ENCODE measurements at places on chromosomes 11 and 22.

DNA sequence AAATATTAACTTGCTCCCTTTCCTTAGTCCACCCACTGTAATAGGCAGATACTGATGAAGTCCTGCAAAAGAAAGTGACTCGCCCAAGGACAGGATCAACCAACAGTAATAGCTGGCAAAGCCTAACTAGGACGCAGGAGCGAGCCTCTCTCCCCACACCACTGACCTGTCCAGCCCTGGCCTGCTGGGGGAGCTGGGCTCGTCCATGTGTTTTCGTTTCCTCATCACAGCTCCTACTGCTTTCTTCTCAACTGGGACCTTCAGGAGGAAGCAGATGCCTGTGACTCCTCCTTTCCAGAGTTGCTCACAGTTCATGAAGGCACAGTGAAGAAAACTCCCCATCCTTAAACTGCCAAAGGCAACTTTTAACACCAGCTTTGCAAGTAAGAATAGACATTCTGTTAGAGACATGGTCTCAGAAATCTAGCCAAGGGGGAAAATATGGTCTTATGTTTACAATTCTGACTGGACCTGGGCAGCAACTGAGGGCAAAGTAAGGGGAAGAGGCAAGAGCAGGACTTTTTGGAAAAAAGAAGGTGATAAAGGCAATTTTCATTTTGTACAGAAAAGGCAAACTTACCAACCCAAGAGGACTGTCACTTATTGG, 11.6 kb upstream of the GPHA2 start:
- no peak for DNase-seq

- DNase-seq = no peak
Measured at GRCh38 chr11:132683602-132684001, 848.7 kb downstream of the OPCML start.

DNA sequence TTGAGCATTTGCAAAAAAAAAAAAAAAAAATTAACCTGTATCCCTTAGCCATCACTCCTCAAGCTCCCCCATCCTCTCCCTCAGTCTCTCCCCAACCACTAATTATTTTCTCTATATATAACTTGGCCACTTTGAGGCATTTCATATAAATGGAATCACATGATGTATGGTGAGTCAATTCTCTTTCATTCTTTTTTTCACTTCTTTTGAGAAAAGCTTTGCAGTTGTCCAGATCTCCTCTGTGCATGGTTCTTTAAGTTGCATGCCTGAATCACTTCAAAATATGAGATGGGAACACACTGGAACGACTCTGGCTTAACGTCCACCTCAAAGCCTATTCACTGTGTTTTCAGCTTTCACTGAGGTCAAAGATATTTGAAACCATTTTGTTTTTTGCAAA, 40.7 kb downstream of the SHANK2 start:
- DNase-seq = no peak

DNA sequence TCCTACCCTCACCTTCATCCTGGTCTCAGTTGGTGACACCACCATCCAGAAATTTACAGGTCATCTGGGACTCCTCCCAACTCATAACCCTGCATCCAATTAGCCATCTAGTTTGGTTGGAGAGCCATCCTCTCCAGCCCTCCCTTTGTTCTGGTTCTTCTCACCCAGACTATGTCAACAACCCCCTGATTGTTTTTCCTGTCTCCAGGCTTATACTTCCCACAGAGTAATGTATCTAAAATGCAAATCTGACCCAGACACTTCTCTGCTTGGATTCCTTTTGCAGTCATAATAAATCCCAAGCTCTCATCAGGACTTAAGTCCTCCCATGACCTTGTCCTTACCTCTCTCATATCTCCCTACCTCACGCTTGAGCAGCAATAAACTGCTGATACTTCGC, 3.0 kb downstream of the TTC12 start:
- DNase-seq = no peak

DNA sequence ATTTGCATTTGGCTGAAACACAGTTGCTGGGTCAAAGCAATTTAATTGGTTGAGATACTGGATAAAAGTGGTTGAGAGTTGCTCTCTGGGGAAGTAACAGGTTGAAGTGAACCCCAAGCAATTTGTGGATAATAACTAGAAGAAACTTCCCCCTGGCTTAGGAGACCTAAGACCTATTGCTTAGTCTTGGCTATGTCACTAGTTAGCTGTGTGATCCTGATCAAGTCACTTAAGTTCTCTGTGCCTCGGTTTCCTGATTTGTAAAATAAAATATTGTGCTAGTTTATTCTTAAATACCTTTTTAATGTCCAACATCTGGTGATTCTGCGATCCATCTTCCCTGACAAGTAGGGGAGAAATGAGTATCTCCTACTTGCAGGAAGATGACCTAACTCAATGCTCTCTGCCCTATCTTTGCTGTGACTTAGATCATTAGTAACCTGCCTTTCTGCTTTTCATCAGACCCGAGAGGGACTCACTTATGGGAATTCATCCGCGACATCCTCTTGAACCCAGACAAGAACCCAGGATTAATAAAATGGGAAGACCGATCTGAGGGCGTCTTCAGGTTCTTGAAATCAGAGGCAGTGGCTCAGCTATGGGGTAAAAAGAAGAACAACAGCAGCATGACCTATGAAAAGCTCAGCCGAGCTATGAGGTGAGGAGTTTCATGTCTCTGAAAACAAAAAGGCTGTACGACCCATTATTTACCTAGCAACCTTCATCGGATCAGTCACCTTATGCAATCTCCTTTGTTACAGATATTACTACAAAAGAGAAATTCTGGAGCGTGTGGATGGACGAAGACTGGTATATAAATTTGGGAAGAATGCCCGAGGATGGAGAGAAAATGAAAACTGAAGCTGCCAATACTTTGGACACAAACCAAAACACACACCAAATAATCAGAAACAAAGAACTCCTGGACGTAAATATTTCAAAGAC, 37.5 kb downstream of the EHF start:
- no peak for DNase-seq

- DNase-seq = no peak
Measured at GRCh38 chr11:34305193-34305592, 52.6 kb downstream of the ABTB2 start.

GRCh38 chr11:114134870-114135269, 75.4 kb downstream of the ZBTB16 start:
- no peak for DNase-seq

DNA sequence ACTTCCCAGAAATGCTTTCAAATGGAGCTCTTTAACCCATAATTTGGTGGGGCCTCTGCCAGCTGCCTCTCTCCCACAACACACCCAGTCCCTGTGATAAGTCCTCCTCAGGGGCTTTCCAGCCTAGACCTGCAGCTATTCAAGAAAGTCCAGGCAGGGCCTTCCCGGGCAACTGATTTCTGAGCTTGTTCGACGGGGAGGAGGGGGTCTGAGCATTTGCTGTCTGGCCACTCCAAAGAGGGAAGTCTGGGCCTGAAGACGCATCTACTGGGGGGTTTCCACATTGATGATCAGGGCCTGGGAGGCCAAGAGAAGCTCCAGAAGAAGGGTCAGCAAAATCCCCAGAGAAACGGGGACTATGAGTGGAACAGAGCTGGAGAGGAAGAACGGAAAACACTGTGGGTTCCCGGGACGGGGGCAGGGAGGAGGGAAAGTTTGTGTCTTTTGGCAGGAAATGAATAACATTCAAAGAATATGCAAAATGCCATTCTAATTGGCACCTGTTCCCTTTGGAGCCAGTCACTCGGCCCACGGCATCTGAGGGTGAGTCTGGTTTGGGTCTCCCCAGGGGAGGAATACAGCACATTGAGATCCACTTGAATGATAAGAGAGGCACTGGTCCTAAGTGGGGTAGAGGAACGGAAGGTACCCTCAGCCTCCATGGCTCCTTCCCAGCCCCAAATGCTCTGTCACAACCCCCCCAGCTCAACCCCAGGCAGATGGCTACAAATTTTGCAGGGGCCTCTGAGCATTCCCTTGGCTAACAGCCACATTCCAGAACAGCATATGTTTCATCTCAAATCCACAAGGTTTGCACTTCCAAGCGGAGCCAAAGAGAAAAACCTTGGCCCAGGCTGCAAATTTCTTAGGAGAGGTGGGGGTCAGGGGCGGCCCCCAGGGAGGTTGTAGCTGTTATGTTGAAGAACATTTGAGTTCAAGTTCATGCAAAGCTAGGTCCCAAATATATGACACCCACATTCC, 72.0 kb downstream of the RPUSD4 start:
- DNase-seq = no peak

GRCh38 chr11:10488934-10489691, 34.0 kb downstream of the AMPD3 start:
- DNase-seq = no peak

DNA sequence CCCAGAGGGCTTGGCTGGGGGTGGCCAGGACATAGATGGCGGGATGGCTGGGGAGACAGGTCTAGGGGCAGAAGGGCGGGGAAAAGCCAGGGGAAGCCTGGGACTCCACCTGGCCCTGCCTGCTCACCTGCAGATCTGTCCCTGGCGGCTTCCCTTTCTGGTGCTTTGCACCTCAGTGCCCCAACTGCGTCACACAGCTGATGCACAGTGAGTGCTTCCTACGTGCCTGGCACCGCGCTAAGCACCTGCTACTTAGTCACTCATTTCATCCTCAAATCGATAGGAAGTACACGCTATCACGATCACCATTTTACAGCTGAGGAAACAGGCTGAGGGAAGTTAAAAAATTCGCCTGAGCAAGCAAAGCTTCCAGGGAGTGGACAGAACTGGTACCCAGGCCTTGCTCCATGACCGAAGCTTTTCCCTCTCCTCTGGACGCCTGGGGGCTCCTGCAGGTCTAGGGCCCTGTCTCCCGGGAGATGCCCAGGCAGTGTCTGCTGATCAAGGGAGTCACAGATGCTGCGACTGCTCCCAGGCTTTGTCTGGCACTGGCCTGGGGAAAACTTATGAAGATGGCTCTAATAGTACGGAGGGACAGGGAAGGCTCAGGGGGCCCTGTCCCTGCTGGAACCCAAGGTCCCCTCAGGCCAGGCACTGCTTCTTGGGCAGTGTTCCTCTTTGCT, 63.0 kb upstream of the TTLL12 start:
- DNase-seq = no peak

- DNase-seq = no peak
Measured at GRCh38 chr11:133122256-133122655, 410.0 kb downstream of the OPCML start.

GRCh38 chr11:128236506-128237498, 350.6 kb downstream of the ETS1 start:
- no peak for DNase-seq

DNA sequence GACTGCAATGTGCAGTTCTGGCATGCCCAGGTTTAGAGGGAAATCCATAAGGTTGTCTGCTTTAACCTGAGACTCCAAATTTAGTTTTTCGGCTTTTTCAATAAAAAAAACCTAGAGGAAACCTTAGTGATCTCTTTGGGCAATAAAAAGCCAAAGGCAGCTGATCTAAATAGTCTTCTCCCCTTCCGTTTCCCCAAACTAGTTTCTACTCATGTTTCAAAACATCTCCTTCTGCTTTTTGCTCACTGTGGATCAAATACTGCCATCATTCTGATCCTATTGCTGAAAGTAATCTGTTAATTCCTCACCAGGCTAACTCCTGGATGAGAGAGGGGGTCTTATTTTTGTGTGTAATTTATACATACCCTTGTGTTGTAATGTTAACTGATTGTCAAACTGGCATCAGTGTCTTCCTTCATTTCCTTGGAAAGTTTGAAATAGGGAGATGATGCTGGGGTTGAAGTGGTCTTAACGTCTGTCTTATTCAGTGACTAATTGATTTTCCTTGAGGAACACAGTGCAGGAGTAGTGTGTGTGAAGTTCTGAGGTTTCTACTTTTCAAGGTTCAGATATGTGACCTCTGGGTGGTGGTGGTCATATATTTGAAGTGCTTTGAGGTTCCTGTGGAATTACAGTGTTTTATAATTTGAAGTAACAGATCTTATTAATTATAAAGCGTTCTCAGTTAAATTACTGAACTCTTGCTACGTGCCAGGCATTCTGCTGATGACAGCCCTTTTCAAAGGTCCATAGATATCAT, 55.0 kb downstream of the ARHGAP42 start:
- DNase-seq = no peak

DNA sequence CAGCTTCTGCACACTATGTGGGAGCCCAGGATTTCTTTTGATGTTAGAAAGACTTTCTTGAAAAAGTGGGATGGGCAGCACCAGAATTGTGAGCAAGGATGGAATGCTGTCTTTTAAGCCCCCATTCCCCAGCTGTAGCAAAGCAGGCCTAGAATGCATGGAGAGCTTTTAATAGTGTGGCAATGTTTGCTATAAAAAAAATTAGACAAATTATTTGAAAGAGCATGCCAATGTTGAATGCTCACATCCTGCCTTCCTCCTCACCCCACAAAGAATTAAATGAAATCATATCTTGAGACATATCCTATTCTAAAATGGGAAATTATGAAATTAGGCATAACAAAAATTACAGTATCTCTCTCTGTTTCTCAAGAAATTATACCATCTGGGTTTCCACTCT, 154.7 kb downstream of the C11orf91 start:
- no peak for DNase-seq

- no peak for DNase-seq
Measured at GRCh38 chr11:68146704-68147474, 25.7 kb upstream of the CHKA start.

GRCh38 chr11:90822996-90823395, 600.1 kb upstream of the CHORDC1 start:
- no peak for DNase-seq

DNA sequence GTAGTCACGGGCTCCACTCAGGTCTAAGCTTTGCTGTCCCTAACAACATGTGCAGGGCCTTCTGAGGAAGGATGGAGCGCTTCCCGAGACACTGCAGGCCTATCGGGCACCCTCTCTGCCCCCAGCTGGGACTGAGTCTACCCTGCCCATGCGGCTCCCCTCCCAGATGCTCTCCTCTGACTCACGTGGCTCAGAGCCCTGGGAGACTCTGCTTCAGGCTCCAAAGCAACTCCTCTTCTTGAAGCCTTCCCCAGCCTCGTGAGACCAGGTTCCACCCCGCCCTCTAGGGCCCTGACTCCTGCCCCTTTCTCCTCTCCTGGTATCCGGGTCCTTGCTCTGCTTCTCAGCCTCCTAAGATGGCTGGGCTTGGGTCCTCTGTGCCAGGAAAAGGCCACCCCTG, 28.4 kb upstream of the ARFGAP3 start:
- DNase-seq = no peak

- DNase-seq = no peak
Measured at GRCh38 chr11:90465553-90465952, 242.7 kb upstream of the CHORDC1 start.

DNA sequence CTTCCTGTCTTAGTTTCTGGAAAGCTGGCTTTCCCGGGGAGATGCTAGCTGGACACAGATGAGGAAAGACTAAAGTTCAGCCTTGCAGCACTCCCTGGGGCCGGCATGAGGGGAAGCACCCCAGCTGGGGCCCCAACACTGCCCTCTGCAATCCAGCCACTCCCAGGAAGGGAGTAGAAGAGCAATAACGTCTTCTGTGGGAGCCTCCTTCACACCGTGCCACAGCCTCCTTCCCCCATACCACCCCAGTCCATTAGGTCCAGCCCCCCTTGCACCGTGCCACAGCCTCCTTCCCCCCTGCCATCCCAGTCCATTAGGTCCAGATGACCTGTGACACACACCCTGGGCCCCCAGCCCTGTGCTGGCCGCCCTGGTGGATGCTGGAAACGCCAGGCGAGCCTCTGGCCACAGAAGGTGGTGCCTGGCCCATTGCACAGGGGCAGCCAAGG, 44.1 kb upstream of the PRDM11 start:
- no peak for DNase-seq

Measured in stimulated activated naive CD8-positive, alpha-beta T cell treated with anti-CD3 and anti-CD28 coated beads, Interleukin-15, amount 100 ng/mL, for 72 hours (primary cell).